ENCODE measurements at places on chromosomes 4 and X.

DNA sequence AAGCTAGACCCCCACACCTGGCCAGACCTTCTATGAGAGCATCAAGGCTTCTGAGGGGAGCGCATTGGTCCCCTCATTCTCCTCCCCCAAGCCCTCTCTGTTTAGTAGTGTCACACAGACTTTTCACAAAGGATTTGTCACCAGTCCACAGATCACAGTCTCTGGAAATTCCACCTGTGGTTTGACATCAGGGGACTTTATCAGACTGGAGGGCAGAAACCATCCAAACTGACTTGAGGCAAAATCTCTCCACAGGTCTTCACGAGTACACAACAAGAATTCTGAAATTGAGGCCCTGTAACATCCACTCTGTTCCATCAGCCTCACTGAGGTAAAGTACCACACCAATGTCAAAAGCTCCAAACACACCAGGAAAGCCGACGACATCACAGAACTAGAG, 112.5 kb downstream of the SH3KBP1 start:
- DNase-seq, result no peak

DNA sequence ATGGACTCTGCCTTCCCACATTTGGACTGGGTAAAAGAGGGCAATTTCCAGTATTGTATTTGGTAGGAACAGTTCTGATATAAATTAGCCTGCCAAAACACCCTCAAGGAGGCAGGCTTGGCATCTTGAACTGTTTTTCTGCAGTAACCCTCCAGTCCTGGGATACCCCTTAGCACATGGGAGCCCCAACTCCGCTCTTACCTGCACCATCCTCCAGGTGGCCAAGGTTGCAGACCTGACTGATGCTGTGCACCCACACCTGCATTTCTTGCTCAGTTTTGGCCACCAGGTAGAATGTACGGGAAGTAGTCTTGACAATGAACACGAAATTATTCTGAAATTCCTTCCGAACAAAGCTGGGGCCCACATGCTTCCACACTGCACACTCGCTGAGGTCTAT, 35.1 kb downstream of the GAB3 start:
- DNase-seq, result no peak

- DNase-seq, result no peak
These were observed 484.1 kb upstream of the CPEB2 start for GRCh38 chr4:14518136-14518535.

GRCh38 chrX:110363244-110363643, 4.6 kb downstream of the RTL9 start:
- no peak for DNase-seq

GRCh38 chr4:79078339-79078738, 139.1 kb upstream of the PAQR3 start:
- no peak for DNase-seq

DNA sequence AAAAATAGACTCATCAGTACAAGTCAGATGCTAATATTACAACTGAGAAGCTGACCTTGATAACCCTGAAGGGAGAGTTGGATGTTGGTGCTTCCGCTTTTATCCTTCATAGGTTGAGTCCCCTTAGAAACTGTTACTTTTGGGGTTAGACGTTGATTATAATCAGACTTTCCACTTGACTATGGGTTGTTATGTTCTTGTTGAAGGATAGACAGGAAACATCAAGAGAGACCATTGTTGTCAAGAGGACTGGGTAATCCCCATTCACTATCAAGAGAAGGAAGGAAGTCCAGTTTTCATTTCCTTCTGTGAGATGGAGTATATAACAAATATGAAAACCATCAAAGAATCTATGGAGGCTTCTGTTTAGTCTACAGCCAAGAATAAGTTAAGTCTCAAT, 229.9 kb upstream of the AFF2 start:
- no peak for DNase-seq

GRCh38 chr4:3684546-3684945, 81.6 kb upstream of the ADRA2C start:
- no peak for DNase-seq

GRCh38 chr4:74037076-74037955, 1.2 kb downstream of the CXCL3 start:
- DNase-seq, result no peak

GRCh38 chrX:15512401-15512965, 11.9 kb downstream of the BMX start:
- DNase-seq, result no peak

GRCh38 chr4:2104556-2105345, 45.6 kb downstream of the NAT8L start:
- no peak for DNase-seq

DNA sequence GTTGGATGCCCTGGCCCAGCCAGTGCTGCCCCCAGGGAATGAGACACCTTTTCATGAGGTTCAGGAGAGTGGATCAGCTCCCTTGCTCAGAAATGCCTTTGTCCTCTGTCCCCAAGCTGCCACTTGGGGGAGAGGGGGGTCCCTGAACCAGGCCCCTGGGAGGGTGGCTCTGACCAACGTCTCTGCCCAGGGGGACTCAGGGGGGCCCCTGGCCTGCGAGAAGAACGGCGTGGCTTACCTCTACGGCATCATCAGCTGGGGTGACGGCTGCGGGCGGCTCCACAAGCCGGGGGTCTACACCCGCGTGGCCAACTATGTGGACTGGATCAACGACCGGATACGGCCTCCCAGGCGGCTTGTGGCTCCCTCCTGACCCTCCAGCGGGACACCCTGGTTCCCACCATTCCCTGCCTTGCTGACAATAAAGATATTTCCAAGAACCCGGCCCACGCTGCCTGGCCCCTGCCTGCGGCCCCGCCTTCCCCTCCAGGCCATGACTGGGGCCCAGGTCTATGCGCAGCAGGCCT, 7.3 kb downstream of the HGFAC start:
- no peak for DNase-seq

DNA sequence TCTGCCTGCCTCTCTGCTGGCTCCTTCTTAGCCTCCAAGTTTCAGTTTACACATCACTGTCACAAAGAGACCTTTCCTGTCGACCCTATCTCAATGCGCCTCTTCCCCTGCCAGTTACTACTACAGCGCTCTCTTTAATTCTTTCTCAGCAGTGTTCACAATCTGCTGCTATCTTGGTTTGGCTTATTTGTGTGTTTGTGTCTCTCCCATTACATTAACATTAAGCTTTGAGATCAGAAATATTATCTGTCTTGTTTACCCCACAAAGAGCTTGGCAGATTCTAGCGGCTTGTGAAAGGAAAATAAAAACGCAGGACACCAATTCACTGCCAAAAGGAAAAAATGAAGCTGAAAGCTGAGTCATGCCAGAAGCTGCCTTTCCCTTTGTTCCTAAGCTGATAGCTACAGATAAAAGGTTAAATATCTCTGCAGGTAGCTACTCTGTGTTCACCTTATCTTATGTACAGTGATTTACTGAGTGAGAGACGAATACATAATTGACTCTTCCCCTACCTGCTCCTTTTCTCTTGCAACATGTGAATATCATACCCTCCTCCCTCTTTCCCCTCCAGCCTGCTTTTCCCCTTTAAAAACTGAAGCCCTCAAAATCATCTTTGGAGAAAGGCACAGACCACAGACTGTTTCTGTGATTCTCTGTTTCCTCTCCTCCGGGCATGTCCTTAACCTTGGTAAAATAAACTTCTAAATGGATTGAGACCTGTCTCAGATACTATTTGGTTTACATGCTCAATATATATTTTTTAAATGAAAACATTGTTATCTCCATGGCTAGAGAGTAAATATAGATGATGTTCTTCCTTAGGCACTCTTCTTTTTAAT, 19.3 kb upstream of the SLC9A7 start:
- no peak for DNase-seq

- no peak for DNase-seq
These were observed 220.7 kb upstream of the EMCN start for GRCh38 chr4:100738196-100739165.

GRCh38 chr4:114109776-114110175, 130.3 kb upstream of the ARSJ start:
- no peak for DNase-seq

All from activated naive CD8-positive, alpha-beta T cell treated with anti-CD3 and anti-CD28 coated beads, Interleukin-2, amount 10 ng/mL, durations not matched to agents 7 days and 5 days (primary cell).